ENCODE measurements at places on chromosomes 3 and 15.
A peak's percentile ranks its signal among the peaks of the same experiment; 100 is the strongest.

DNA sequence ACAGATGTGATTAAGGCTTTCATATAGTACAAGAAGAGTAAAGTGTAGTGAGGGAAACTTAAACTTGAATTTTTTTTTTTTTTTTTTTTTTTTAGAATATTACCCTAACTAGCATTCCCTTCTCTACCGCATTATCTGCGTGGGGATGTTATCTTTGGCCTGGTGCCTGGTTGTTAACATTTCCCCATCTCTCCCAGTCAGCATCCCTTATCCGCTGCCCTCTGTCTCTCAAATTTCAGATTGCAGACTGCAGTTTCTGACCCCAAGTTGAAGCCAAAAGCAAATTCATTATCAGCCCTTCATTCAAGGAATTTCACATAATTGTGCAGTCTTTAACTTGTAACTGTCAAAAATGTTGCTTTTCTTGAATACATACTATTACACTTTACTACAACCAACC is 353.0 kb downstream of the PLOD2 start:
- DNase-seq = peak; percentile 8

GRCh38 chr3:195601382-195601781 is 17.6 kb upstream of the APOD start:
- no peak for DNase-seq

- DNase-seq = no peak
Observed at GRCh38 chr15:85581495-85581894, 201.1 kb downstream of the AKAP13 start.

- DNase-seq = no peak
Observed at GRCh38 chr3:62110443-62111225, 262.7 kb downstream of the FEZF2 start.

- DNase-seq = peak; percentile 73
Observed at GRCh38 chr3:138114988-138115971, at the start of gene DZIP1L. DZIP1L (minus strand) TSS chr3:138115608; CDS start chr3:138103971, 11,637 bp downstream.

GRCh38 chr3:111238885-111239284 is 167.3 kb downstream of the NECTIN3 start:
- DNase-seq = no peak

DNA sequence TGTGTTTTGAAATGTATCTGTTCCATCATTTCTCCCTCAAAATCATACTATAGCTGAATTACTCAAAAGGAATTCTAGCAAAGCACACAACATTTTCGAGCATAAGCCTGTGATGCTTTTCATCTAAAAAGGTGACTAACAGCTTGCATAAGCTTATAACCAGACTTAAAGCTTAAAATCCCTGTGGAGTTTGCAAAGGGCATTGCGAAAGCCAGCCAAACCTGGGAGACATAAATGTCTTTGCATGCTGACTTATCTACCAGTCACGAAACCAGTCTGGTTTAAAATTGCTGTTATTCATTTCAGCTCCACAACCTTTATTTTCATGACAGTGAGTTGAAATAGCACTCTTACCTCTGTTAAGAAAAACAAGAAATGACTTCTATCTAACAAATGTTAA is 35.6 kb upstream of the LIPC start:
- DNase-seq = no peak

GRCh38 chr3:184631472-184631861 is 69.9 kb downstream of the EPHB3 start:
- no peak for DNase-seq

DNA sequence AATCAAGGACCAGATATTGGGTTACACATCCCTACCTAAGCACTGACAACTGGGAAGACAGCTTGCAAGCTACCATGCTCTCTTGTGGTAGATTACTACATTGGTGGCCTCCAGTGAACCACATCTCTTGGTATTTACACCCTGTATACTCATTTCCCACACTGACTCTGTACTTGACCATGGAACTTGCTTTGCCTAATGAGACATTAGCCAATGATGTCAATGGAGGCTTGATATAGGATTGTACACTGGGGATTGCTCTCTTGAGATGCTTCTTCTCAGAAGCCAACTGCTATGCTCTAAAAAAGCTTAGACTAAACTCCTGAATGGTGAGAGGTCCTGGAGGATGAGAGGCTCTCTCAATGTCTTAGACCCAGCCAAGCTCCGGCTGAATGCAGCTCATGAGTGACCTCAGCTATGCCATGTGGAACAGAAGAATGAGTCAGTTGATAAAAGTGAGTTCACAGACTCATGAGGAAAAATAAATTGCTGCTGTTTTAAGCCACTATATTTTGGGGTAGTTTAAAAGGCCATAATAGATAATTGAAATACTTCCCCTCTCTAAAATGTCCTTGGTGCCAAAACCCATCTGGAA is 61.5 kb upstream of the GALNT15 start:
- no peak for DNase-seq

- DNase-seq = no peak
Observed at GRCh38 chr15:83435782-83436181, 11.4 kb upstream of the SH3GL3 start.

DNA sequence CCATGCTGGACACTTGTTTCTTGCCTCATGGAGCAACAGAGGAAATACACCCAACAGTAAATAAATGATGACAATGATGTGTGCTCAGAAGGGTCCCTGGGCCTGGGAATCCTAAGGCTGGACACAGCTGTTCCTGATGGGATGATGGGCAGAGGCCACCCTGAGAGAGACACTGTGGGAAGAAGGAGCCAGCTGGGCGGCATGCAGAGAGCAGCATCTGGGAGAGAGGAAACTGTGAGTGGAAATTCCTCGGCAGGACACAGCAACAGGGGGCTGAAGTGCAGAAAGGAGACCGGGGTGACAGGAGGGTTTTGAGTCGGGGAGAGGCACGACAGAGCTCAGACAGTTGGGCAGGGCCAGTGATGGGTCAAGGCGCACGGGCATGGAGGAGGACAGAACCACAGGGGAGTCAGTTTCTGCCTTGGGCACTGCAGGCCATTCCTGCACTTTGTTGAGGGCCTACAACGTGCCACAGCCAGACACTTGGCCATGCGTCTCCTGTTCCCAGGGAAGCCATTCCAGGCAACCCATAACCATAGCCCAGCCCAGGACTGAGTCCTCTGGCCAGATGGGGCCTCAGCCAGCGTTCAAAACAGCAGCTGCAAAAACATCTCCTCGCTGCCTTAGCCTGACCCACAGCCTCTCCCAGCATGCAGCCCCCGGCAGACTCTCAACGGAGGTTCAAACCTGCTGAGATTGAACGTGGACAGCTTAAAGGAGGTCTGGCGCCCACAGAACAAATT is 36.7 kb upstream of the SLC6A1 start:
- no peak for DNase-seq

- DNase-seq = no peak
Observed at GRCh38 chr3:43185274-43185982, 79.5 kb upstream of the POMGNT2 start.

DNA sequence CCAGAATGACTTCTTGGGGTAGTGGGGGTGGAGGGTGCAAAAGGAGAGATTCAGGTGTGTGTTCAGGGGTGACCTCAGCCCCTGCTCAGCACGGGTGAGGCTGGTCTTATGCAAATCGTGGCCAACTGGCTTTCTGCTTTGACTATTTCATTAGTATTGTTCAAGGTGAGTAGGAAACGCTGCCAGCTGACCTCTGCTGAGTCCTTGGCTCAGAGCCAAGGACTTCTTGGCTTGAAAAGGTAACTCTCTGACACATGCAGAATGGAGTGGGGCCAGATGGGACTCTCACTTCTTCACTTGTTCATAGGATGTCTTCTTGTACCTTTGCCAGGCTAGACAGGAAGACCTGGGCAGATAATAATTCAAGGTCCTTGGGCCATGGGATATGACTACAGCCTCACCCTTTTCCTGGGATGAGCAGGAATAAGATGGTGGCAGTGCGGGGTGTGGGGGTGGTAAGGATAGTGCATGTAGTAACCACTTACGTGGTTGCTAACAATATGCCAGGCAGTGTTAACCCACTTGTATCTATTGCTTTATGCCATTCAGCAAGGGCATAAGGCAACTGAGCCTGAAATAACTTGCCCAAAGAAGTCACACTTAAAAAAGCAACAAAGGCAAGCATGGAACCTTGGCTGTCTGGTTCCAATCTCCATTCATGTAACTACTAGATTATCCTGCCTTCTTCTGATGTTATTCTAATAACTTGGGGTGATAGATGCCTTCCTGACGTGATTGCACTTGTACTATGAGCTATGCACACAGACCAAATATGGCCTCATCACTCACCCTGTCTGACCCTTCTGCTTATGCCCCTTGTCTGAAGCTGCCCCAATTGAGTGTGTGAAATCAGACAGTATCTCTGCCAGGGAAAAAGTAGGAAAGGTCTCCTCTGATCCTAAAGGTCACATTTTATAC is 193.1 kb downstream of the NR1D2 start:
- no peak for DNase-seq

DNA sequence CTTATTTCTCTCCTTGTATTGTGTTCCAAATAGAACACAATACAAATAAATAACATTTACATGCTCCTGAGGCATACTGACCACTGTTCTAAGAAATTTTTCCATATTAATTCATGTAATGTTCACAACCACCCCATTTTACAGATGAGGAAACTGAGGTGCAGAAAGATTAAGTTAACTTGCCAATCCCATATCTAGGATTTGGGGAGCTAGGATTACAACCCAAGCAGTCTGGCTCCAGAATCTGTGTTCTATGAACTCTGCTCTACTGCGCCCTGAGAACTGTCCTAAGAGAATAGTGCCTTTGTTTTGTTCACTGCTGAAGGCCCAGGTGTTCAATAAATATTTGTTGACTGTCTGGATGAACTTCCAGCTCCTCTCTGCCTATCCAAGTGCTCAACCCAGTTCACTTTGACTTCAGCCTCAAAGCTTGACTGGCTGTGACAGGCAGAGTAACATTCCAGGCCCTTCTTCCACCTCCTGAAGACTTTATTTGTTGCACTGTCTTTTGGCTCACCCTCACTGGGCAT is 3.1 kb downstream of the NEK10 start:
- no peak for DNase-seq

GRCh38 chr15:81882504-81882903 is 163.3 kb downstream of the MEX3B start:
- no peak for DNase-seq

GRCh38 chr3:181752202-181752671 is 40.5 kb downstream of the SOX2 start:
- DNase-seq = peak; percentile 80

GRCh38 chr3:132592216-132592615 is 4.9 kb upstream of the ACKR4 start:
- DNase-seq = no peak

Measured in BE2C (cell line).